ENCODE measurements at places on chromosomes 4 and X.

GRCh38 chr4:75935628-75936027 is 5.2 kb downstream of the NAAA start:
- DNase-seq, result no peak

DNA sequence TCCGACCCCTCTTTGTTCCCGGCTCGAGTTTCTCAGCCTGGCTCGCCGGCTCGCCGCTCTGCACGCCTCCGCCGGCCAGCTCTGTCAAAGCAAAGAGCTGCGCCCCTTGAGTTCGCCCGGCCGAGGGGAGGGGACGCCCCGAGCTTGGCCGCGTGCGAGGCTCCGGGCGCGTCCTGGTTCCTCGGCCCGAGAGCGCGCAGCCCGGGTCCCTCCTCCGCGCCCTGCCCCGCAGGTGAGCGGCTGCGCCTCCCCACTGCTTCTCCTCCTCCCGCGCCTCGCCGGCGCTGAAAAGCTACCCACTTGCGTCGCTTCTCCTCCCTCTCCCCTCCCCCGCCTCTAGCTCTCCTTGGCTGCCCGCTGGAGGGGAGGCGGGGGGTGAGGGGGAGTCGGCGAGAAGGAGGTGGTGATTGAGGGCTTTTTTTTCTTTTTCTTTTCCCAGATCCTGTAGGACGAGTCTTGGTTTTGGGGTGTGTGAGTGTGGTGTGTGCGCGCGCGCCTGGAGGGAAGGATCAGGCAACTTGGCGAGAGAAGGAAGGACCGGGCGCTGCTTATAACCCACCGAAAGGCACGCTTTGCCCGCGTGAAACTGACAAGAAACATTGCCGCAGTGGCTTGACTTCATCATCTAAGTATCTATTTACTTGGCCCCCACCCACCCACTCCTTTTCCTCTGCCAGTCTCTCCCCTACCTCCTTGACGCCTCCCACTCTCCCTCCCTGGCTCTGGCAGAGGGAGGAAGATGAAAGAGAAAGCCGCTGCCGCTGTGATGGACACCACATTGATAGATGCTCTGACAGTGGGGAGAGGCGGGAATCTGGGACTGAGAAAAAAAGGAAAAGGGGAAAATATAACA is at the start of gene LEF1:
TSS of gene LEF1 (minus strand) at position 262 of the 853 bp plus-strand sequence. CDS start 1,165 bp downstream, outside the sequence.
- peak; percentile 81 for DNase-seq

- peak; percentile 10 for DNase-seq
These were observed 3.4 kb downstream of the UGT2A1 start for GRCh38 chr4:69649629-69650028.

DNA sequence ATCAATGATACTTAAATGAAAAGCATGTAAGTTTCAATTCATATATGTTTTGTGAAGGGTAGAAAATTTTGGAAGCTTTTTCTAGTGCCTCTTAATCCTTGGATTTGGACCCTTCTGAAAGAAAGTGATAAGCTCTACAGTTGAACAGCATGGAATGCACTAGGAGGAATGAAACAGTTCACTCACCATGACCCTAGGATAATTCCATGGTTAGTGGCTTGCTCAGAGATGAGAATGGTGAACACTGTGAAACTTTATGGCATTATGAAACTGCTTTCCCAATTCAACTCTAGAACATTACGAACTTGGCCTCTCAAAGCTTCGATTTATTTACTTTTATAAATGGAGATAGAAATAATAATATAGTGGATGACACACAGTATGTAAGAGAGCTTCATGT is 88.9 kb upstream of the FAT4 start:
- DNase-seq, result no peak

- no peak for DNase-seq
These were observed 93.2 kb upstream of the MAPK10 start for GRCh38 chr4:86452924-86453531.

DNA sequence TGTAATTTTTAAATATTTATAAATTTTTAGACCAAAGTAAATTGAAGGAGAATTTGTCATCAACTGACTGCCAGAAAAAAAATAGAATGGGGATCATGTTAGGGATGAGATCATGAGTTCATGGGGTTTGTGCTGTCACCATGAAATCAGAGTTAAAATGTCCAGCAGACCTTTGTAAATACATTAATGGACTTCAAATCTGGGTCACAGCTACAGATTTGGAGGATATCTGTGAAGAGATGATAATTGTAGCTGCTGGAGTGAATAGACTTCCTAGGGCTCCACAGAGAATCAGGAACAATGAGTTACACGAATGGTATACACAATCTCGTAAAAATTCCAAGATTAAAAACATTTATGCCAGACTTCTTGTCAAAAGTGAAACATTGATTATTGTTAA is 6.6 kb downstream of the FSTL5 start:
- no peak for DNase-seq

- no peak for DNase-seq
These were observed 146.5 kb upstream of the PCDH18 start for GRCh38 chr4:137678796-137679195.
